Kidney tubule cell (primary cell): ENCODE measurements at places on chromosomes 13 and 19.
A peak's percentile ranks its signal among the peaks of the same experiment; 100 is the strongest.

GRCh38 chr13:27965740-27966640 lies 3.1 kb downstream of the CDX2 start:
- no peak for DNase-seq

DNA sequence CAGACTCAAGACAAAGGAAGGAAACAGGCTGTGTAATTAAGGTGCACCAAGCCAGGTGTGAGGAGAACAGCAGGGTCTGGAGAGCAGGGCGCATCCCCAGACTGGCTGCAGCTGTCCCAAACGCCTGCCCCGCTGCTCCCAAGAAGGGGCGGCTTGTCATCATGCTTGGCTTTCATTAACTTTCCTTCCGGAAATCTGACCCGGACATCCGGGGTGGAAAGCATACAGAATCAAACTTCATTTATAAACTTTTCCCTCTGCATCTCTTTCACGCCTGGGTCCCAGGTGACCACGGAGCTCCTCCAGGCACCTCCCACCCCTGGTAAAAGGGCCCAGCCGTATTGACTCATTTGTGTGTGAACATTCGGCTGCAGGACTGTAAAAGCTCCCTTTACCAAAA lies 31.7 kb downstream of the TSHZ3 start:
- no peak for DNase-seq

- no peak for DNase-seq
Observed at GRCh38 chr19:38011426-38011825, 104.4 kb downstream of the SIPA1L3 start.

DNA sequence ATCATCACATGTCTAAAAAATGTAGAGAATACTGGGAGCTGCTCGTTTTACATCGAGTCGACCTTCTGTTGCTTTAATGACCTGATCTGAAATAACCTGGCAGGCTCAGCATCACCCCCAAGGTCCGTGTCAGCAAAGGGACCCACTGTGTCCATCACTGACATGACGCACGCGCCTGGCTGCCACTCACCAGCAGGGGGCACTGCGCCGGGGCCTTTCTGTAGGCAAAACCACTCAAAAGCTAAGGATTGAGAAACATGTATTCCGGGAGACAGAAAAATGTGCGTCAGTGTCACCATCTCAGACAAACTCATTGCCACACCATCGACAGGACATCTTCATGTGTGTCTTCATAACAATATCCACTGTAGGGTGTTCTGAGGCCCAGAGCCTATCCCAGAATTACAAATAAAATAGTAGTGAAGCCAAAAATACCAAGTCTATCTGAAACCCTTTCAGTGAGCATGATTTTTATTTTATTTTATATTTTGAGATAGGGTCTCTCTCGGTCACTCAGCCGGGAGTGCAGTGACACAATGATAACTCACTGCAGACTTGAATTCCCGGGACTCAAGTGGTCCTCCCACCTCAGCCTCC lies 130.3 kb upstream of the LSM14A start:
- peak; percentile 54 for DNase-seq

DNA sequence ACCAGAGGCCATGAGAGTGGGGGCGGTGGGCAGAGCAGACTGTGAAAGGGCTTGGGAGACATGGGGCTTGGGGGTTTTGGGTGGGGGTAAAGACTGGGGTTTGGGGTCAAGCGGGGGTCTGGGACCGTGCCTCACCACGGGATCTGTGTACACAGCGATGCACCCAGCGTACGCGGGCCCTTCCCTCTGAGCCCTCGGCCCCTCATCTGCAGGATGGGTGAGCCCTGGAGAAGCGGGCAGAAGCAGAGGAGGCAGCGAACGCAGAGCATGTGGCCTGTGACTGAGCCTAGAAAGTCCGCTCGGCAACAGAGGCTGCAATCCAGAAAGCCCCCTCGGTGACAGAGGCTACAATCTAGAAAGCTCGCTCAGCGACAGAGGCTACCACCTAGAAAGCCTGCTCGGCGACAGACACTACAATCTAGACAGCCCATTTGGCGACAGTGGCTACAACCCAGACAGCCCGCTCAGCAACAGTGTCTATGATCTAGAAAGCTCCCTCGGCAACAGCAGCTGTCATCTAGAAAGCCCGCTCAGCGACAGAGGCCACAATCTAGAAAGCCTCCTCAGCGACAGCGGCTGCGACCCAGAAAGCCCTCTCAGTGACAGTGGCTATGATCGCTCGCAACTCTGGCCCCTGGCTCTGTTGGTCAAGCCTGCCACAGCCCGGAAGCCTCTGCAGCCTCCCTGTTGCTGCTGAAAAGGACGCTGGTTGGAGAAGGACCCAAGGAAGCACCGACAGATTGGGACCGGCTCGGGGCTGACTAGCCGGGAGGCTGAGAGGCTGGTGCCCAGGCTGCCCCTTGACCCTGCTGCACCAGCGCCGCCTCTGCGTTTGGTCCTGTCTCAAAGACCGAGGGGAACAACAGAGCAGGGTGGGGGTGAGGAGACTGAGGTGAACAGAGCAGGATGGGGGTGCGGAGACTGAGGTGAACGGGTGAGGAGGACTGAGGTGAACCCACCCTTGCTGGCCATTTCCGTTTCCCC lies 68.6 kb downstream of the SPACA7 start:
- no peak for DNase-seq

DNA sequence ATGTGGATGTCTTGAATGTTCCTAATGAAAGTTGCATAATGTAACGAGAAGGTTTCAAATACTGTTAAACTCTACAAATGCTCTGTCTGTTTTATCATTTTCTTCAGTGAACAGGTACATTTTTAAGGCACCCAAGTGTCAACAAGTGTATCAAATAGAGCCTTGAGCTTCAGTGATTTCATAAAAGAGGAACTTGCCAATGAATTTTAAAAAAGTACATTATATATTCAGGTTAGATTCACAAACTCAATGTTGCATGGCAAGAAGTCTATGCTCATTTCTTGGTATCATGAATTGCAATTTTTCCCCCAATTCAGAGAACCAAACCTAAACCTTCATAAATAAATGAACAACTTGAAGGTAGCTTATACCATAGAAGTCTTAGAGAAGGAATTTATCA lies 838.8 kb downstream of the PCDH9 start:
- no peak for DNase-seq

- DNase-seq = no peak
Observed at GRCh38 chr13:31674051-31674450, 65.3 kb upstream of the RXFP2 start.

DNA sequence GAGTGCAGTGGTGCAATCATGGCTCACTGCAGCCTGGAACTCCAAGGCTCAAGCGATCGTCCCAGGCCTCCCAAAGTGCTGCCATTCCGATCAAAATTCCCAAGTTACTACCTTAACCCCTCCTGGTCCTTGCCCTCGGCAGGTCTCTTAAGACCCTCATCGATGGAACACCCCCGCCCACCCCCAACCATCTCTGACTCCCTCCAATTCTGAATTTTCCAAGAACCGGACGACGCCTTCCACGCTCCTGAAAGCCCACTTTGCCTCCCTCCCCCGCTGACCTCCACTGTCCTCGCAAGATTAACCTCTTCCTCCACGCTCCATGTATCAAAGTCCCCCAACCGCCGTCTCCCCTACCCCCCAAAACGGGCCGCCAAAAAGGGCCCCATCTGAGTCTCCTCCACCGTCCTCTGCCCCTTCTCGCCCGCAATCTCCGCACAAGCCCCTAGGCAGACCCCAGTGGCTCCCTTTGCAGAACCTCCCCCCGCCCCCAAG lies 539 bp downstream of the DAPK3 start:
- no peak for DNase-seq

- no peak for DNase-seq
Observed at GRCh38 chr19:37594982-37595382, 306 bp downstream of the ZNF540 start.

- no peak for DNase-seq
Observed at GRCh38 chr19:3066482-3067049, 4.3 kb upstream of the TLE5 start.

GRCh38 chr13:48501705-48502104 lies 31.2 kb downstream of the RCBTB2 start:
- peak; percentile 11 for DNase-seq

- DNase-seq = peak; percentile 41
Observed at GRCh38 chr13:99982036-99982730, 599 bp downstream of the ZIC2 start.

- no peak for DNase-seq
Observed at GRCh38 chr13:40781717-40782116, 7.7 kb upstream of the SLC25A15 start.

- no peak for DNase-seq
Observed at GRCh38 chr13:79477968-79478367, 3.0 kb upstream of the NDFIP2 start.

- no peak for DNase-seq
Observed at GRCh38 chr13:32545083-32545482, 6.5 kb upstream of the N4BP2L2 start.

GRCh38 chr13:103430368-103430767 lies 364.2 kb upstream of the SLC10A2 start:
- no peak for DNase-seq

DNA sequence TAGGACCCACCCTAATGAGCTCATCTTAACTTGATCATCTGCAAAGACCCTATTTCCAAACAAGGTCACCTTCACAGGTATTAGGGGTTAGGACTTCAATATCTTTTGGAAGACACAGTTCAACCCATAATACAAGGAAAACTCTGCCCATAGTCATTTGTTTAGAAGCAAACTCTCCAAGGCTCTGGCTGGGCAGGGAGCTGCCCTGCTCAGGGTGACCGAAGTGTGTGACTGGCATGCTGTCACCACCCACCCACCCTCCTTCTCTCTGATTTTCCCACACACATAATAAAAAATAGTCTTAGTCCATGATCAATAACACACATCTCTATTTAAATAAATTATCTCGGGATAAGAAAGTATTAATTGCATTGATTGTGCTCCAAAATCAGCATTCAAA lies 161.1 kb downstream of the KCTD15 start:
- DNase-seq = no peak

DNA sequence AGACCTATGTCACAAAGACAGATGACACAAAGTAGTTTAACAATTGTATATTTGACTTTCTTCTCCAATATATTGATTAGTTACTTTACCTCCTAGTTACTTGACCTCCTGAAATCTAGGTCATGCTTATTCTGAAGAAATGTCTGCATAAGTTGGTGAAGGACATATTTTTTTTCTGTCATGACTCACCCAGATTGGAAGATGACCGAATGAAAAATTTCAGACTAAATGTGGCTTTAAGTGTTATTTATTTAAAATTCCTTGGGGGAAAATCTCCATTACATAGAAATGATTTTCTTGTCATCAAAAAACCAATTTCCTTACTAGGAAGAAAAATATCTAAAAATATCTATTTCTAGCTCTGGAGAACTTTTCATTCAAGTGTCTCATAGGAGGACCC lies 217.1 kb downstream of the POSTN start:
- no peak for DNase-seq

GRCh38 chr13:39016087-39016486 lies 21.8 kb downstream of the PROSER1 start:
- DNase-seq = no peak

DNA sequence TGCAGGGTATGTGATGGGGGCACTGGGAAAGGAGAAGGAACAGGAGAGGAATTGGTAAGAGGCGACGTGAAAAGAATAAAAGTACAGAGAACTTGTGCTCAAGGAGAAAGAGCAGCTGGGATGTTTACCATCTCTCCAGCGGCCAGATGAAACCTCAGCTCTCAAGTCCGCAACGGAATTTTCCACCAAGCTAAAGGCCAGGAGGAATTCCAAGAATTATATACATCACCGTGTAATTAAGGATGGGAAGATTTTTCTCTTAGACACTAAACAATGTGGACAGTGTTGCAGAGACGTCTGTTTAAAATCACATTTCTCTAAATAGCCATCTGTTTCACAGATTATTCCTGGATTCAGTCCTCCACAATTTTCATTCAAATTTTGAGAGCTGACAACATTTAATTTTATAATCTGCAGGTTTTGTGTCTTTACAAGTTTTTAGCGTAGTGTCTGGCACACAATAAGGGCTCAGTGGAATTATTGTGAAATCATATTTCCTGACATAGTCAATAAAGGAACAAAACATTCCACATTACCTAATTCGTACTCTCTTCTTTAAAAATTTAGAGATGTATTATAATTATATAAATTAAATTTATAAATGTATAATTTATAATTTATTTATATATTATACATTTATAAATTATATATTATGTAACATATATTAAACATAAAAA lies 23.0 kb upstream of the USP29 start:
- DNase-seq = no peak

GRCh38 chr13:102136735-102137296 lies 265.0 kb downstream of the FGF14 start:
- DNase-seq = no peak
